ENCODE measurements at places on chromosomes 7 and 10.

DNA sequence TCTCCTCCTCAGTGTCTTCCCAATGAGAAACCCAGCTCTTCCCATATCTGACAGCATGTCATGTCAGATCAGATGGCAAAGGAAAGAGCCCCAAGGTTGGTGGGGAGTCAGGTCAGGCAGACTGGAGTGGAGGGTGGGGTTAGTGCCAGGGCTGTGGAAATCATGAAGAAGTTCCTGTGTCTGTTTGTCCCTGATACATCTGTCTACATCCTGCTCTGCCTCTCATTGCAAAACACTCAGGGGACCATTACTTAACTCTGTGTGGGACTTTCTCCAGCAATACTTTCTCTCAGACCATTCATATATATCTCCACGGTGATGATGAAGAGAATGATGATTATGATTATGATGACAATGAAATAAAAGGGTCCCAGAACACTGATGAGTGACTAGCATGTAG, 3.3 kb downstream of the PRRT4 start:
- DNase-seq = no peak

DNA sequence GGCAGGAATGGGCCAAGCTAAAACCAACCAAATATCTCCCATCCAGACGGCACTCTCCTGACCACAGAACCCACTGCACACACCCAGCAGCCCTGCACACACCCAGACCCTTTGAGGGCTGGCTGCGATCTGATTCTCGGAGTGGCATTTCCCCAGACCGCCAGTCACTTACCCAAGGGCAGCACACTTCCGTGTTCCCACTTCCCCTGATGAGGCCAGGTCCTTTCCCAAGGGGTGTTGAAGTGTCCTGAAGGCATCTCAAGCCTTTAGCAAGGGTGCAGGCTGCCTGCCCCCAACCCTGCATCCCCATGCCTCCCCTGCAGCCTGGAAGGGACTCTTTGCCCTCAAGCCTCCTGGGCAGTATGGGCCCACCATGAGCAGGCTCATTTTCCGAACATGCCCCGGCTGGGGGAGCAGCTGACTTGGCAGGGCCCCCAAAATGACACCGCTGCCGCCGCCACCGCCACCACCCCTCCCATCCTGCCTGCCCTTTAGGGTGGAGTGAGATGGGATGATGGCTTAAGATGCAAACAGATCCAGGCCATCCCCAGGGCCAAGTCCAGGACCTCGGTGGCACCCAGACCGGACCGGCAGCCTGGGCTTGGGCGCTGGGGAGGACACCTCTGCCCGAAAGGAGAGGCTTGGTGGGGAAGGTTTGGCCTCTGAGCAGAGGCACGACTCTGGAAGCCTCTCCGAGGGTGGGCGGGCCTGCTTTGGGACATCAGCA, 159.8 kb downstream of the NRF1 start:
- DNase-seq = no peak

DNA sequence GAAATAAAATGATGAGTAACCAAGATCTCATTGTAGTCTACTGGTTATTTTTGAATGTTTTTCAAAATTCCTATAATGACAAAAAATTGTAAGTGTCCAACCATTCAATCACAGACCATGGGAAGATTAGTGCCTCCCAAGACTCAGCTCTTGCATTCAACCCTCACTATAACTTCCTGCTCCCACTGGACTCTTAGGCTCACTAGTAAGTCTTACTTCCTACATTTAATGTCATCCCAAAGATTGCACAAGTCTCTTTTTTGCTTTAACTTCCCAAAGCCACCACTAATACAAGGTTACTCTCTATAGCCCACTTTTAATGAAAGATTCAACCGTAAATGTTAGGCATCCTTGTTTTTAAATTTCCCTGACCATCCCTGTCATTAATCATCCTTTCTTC, 111.9 kb upstream of the NRBF2 start:
- no peak for DNase-seq

DNA sequence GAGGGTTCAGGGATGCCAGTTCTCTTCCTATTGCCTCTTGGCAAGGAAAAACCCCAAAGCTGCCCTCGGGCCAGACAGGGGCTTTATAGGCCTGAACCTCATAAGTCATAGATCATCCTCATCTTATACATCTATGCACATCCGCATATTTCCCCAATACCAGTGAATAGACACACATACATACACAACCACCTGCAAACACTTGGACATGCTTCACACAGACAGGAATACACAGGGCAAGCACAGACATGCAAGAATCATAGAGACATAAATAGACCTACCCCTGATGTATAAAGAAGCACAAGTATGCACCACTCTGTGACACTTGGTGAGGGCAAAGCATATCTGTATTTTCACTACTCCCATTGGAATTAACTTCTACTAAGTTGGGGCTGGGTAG, 30.7 kb downstream of the MBL2 start:
- no peak for DNase-seq

GRCh38 chr7:133050200-133050995, 31.5 kb downstream of the CHCHD3 start:
- no peak for DNase-seq

- no peak for DNase-seq
Measured at GRCh38 chr7:43502941-43503340, 80.0 kb upstream of the STK17A start.

GRCh38 chr7:121305109-121305508, 23.7 kb upstream of the WNT16 start:
- DNase-seq = no peak

DNA sequence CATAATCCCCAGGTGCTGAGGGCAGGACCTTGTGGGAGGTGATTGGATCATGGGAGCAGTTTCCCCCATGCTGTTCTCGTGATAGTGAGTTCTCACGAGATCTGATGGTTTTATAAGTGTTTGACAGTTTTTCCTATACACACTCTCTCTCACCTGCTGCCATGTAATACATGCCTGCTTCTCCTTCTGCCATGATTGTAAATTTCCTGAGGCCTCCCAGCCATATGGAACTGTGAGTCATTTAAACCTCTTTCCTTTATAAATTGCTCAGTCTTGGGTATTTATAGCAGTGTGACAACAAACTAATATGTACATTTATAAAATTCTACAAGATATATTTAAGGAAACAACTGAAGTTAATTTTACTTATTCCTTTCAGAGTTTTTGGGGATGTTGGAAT, 170.8 kb upstream of the BET1 start:
- DNase-seq = no peak

- DNase-seq = no peak
Measured at GRCh38 chr7:40374575-40374974, 239.8 kb downstream of the SUGCT start.

DNA sequence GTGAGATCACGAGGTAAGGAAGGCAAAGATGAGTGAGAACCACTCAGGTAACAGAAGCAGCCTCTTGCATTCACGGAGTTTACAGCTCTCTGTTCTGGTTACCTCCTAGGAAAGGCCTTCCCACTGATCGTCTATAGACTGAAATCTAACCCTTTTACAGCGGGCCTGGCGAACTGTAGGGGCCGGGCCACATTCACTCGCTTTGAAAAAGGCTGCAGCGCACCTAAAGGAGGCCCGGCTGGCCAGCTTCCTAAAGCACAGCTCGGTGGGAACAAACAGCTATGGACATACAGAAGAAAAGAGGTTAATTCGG, 565 bp downstream of the ATP5MK start:
- DNase-seq = no peak

DNA sequence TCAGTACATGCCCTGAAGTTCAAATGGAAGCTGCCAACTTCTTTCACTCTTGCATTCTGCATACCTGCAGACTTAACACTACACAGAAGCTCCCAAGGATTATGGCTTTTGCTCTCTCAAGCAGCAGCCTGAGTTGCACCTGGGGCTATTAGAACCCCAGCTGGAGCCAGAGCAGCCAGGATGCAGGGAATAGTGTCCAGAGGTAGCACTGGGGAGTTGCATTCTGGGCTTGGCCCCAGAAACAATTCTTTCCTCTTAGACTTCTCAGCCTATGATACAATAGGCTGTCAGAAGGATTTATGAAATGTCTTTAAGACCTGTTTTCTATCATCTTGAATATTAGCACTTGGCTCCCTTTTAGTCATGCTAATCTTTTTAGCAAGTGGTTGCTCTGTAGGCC, 886.7 kb upstream of the GHITM start:
- DNase-seq = no peak

DNA sequence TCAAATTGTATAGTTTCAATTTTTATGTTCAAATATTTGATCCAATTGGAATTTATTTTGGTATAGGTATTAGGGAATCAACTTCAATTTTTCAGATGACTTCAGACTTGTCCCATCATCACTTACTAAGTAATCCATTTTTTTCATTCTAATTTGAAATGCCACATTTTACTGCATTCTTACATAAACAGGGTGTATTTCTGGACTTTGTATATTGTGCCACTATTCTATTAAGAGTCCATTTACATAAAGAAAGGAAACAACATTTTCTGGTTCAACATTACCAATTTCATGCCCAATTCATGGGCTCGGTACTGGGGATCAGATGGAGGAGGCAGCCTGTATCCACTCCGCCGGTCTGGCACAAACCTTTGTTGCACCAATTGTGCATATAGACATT, 15.8 kb downstream of the ECD start:
- no peak for DNase-seq

- no peak for DNase-seq
Measured at GRCh38 chr7:99292127-99292526, 19.5 kb downstream of the MYH16 start.

DNA sequence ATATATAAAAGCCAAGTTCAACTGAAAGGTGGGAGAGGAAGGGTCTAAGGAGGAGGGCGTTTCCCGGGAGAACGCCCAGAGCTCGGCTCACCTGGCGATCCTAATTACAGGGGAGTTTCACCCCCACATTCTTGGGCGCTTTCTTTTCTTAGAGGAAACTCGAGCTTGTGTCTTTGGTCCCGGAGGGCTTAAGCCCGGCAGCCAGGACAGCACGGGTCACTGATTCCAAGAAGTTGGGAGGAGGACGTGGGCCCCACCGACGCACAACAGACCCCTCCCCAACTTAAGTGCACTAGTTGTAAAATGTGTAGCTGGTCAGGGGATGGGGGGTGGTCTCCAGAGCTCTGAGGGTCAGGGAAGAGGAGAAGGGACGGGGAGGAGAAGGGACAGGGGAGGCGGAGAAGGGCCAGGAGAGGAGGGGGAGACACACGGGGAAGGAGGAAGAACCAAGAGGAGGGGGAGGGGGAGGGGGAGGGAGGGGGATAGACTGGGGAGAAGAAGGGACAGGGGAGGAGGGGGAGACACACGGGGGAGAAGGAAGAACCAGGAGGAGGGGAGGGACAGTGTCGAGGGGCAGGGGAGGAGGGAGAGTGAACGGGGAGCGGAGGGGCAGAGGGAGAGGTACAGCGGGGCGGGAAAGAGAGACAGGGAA, 874 bp downstream of the BAIAP2L1 start:
- DNase-seq = no peak

DNA sequence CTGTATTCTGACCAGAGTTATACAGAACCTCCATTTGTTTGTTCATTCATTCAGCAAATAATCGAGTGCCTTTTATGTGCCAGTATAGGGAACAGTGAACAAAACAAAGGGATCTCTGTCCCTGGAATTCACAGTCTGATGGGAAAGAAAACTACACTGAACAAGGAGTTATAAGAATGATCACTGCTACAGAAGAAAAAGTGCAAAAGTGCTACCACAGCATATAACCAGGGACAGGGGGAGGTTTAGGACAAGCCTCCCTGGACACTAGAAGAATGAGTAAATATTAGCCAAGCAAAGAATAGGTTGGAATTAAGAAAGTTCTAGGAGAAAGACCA, 4.2 kb downstream of the CLDN12 start:
- DNase-seq = no peak

- no peak for DNase-seq
Measured at GRCh38 chr10:110643653-110644597, at the start of gene RBM20. Gene RBM20, plus strand, starts transcription at chr10:110644336. Its CDS starts 119 bp downstream, at chr10:110644455.

DNA sequence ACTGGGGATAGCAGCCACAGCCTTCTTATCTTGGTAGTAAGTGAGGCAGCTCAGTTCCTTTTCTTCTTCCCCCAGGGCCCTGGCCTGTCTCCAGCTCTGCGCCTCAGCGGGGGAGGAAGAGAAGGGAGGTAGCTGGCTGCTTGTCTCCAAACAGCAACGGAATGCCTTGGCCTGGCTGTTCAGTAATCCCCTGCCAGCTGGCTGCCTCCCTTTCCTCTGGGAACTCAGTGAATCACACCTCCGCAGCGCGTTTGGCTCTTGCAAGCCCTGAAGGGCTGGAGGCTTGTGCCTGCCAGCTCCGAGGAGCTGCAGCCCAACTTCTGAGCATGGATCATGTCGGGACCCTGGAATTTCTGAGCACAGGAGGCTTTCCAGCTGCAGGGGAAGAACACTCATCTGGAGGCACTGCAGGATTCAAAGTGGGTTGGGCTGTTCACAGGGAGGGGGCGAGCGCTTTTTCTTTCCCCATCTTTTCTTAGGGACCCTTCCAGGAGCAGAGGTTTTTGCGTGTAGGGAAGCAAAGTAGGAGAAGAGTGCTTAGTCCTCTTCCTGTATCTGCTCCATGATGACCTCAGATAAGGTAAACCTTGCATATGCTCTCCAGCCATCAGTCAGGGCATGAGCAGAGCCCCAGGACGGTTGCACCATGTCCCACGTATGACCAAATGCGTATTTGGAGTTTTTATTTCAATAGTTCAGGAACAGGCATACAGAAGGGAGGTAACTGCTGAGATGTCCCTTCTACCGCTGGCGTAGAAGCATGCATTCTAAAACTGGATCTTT, 253.2 kb upstream of the INHBA start:
- peak; percentile 65 for DNase-seq

DNA sequence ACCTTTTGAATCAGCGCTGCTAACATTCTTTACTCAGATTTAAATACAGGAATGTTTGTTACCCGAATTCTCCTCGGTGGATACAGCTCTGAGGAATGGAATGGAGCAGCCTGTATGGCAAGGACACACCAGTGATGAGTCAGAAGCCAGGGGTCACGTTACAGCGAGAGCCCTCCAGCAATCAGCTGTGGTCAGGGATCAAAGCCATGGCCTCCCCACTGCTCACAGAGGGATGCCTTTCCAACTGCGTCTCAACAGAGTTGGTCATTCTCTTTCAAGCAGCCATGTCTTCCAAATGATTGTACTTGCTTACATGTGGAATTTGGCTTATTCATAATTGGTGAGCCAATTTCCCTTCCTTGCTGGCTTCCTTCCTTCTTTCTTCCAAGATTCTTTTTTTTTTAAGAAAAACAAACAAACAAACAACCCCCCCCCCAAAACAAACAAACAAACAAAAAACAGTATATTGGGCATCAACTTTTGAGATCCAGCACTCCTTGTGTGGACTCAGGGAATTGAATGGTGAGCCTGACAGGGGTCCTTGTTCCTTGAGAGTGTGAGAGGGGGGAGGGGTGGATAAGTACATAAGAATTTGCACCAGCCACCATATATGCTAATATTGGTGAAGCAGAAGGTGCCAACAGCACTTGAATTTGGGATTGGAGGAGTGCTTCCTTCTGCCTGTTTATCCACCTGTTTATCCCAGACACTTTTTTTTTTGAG, 100.2 kb downstream of the ATXN7L1 start:
- no peak for DNase-seq

Data from cerebellar nuclear complex (tissue), 1 donor.